ENCODE measurements at places on chromosomes 13 and 19.

- no peak for DNase-seq
These were observed 66.6 kb upstream of the ZNF527 start for GRCh38 chr19:37304190-37304883.

DNA sequence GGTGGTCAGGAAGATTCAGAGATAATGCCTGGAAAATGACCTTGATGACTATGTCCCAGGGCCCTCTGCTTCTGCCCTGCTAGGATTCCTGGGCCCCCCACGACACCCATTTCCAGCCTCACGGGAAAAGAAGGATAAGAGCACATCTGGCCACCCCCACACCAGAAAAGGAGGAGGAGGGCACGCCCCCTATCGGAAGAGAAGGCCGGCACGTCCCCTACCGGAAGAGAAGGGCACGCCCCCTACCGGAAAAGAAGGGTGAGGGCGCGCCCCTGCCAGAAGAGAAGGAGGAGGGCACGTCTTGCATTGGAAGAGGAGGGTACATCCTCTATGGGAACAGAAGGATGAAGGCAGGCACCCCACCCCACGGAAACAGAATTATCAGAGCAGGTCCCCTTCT lies 84.3 kb downstream of the IER2 start:
- DNase-seq, result peak; percentile 17

GRCh38 chr13:95049772-95050171 lies 251.5 kb downstream of the ABCC4 start:
- DNase-seq, result no peak

DNA sequence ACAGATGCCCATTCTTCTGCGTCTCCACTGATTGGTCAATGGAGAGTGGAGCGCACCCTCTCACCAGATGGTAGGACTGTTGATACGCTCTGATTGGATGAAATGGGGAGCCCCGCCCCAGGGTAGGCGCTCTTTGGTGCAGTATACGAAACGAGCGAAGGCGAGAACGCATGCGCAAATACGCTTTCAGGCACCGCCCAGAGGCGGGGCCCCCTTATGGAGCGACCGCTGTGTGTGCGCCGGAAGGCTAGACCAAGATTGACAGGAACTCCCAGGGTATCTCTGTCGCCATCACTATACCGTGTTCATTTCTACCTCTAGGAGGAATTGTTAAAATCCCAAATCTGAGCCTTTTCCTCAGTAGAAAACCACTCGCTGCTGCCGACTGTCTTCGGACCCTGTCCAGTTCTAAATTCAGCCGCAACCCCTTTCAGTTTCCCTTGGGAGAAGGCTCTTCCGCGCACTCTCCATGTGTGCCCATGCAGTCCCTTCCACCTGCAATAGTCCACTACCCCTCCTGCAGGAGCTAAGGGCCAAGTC lies 720 bp upstream of the HNRNPL start:
- peak; percentile 97 for DNase-seq

- DNase-seq, result no peak
These were observed 165.4 kb downstream of the GPC5 start for GRCh38 chr13:91563799-91564198.

GRCh38 chr13:108495646-108496361 lies 133.6 kb upstream of the MYO16 start:
- DNase-seq, result no peak

DNA sequence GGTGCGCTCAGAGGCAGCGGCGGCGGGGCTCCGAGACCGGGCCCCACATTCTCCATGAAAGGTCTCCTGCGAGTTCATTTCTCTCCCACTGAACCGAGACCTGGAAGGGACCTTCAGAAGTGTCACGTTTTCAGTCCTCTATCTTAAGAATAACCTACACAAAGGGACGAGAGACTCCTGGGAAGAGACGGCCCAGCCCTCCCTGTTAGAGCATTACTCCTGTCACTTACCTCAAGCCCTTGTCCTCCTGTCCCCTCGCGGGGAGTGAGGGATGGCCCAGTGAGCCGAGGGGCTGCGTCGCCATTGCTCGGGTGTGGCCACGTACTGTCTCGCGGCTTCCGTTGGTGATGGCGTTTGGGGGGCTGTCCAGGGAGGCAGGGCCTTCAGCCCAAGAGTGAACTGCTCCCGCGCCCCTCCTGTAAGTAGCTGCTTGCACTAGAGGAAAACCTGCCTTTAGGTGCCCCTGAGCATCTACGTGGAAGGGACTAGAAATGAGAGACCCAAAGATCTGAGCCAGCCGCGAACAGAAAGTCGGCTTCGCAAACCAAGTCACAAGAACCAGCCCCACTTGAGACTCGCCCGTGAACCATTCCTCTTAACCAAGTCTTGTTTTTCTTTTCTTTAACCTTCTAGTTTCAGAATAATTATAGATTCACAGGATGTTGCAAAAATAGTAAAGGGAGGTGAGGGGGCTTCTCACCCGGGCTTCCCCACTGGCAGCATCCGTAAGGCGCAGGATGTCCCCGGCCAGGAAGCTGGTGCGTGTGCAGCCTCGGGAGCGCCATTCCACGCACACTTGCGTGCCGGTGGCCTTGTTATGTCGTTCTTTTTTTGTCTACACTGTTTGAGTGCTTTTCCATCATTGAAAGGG lies 21.1 kb upstream of the NDUFS7 start:
- no peak for DNase-seq

GRCh38 chr19:2032296-2032941 lies 16.9 kb upstream of the BTBD2 start:
- DNase-seq, result no peak

DNA sequence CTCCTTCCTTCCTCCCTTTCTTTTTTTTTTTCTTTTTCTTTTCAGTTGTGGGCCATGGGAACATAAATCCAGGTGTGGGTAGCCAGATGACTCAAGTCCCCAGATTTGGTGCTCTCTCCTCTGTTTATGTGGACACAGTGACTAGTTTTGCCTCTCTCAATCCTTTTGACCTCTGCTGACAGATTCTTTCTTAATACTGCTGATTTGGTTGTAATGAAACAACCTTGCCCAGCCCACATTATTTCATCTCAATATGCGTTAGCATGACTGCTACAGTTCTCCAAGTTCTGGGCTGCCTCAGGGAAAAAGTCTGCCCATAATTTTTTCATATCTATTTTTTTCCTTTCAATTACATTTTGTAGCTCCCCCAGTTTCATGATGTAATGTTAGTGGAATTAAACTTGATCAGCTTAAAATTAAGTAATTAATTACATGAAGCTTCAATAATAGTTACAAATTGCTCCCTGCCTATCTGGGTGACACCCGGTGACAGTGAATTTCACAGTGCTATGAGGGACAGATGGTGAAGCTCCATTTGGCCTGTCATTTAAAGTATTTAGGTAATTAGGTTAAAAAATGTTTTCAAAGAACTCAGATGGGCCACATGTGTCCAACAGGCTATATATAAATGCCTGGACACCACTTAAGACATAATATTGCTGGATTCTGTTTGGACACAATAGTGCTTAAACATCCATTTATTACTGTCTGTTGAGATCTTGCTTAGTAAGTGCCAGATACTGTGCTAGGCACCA lies 118.8 kb upstream of the FRY start:
- DNase-seq, result no peak

GRCh38 chr13:113659337-113659736 lies 1.3 kb upstream of the ATP4B start:
- DNase-seq, result no peak

All from stimulated activated CD8-positive, alpha-beta memory T cell treated with anti-CD3 and anti-CD28 coated beads, Interleukin-2, amount 100 ng/mL, for 1 hour (primary cell).